Activated CD4-positive, alpha-beta T cell treated with anti-CD3 and anti-CD28 coated beads, Interleukin-2, amount 10 ng/mL, durations not matched to agents 24 days and 14 days (primary cell): ENCODE measurements at places on chromosomes 16 and 17. TPM values are rescaled to one million over a fixed set of nuclear protein-coding genes. Genes with fewer than 3 reads are reported as not detected.

The RTN4RL1 gene
- 1.1 and 1.2 TPM in 2 replicates for total RNA-seq

The TOX3 gene
- total RNA-seq = not detected in 2 replicates

The DNASE1L2 gene
- total RNA-seq = 1.7 and 2.1 TPM in 2 replicates

The KRT24 gene
- not detected in 2 replicates for total RNA-seq

The VMO1 gene
- not detected in 2 replicates for total RNA-seq

The PDILT gene
- total RNA-seq = not detected in 2 replicates

The TMC8 gene
- 231 and 234 TPM in 2 replicates for total RNA-seq

The KRTAP4-1 gene
- not detected in 2 replicates for total RNA-seq

The KRT31 gene
- not detected in 2 replicates for total RNA-seq

The SLC35G6 gene
- total RNA-seq = not detected in 2 replicates

The TBC1D3B gene
- total RNA-seq = 8.9 and 9.8 TPM in 2 replicates

The SLC47A2 gene
- total RNA-seq = not detected in 2 replicates

The EVPL gene
- 0.09 and 0.17 TPM in 2 replicates for total RNA-seq

The RGS11 gene
- total RNA-seq = 0.14 TPM in 1 of 2 replicates, not detected in the other

The MEOX1 gene
- 0.21 and 0.50 TPM in 2 replicates for total RNA-seq

The KRTAP4-8 gene
- total RNA-seq = not detected in 2 replicates

The TMEM208 gene
- 65.0 and 65.6 TPM in 2 replicates for total RNA-seq

The NECAB2 gene
- total RNA-seq = not detected in 2 replicates

The NBR1 gene
- 51.2 and 53.5 TPM in 2 replicates for total RNA-seq

The SCGB1C2 gene
- total RNA-seq = not detected in 2 replicates

The TNFRSF12A gene
- 7.3 TPM in 2 replicates for total RNA-seq

The KRTAP1-1 gene
- not detected in 2 replicates for total RNA-seq

The DHX8 gene
- total RNA-seq = 54.2 and 56.6 TPM in 2 replicates

The ZP2 gene
- not detected in 2 replicates for total RNA-seq
